ENCODE measurements at places on chromosomes 7 and 10.
A peak's percentile ranks its signal among the peaks of the same experiment; 100 is the strongest.

DNA sequence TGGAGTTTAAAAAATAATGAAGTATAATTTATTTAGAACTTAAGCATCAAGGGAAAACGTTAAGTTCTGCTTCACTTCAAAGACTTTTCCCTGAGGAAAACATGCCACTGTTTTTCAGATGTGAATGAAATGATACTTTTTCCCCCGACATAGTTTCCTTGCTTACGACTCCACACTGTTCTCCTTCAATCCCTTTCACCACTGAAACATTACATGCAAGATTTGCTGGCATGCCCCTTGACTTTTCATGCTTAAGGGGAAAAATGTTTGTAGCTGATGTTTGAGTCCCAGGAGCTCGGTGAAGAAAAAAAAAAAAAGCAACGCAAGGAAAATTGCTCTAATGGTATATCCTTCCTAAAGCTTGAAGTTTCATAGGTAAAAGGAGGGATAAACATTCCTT, 10.0 kb downstream of the GLI3 start:
- DNase-seq = no peak

DNA sequence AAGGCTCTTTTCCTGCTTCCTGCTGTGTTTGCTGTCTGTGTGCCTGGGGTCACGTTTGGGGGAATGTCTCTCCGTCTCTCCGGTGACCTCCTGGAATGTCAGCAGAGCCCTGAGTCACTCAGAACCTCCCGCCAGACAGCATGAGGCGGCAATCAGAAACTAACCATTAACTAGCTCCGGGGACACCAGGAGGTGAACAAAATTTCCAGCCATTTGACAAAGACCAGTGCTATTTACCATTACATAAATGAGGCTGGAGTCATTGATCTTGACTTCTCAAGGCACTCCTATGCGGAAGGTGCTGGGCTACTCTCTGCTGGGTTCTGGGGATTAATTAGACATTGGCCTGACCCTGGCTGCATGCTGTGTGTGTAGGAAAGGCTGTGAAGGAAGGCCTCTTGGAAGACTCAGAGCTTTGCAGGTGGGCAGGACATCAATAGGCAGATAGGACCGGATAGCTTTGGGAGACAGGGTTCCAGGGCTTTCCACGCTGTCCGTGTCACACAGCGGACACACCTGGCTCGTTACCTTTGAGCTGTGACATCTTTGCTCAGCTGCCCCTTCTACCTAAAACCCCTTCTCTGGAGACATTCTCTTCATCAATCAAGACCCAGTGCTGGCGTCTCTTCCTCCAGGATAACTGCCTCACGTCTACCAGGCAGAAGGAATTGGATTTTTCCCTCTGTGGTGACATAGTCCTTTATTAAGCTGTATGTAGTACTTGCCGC, 77.0 kb downstream of the PFKFB3 start:
- DNase-seq = no peak

GRCh38 chr7:27201580-27202017, 1.7 kb upstream of the HOXA13 start:
- DNase-seq = no peak

- no peak for DNase-seq
Observed at GRCh38 chr10:49228677-49229076, 40.5 kb upstream of the TMEM273 start.

GRCh38 chr10:101012525-101013364, 13.1 kb downstream of the LZTS2 start:
- peak; percentile 53 for DNase-seq

DNA sequence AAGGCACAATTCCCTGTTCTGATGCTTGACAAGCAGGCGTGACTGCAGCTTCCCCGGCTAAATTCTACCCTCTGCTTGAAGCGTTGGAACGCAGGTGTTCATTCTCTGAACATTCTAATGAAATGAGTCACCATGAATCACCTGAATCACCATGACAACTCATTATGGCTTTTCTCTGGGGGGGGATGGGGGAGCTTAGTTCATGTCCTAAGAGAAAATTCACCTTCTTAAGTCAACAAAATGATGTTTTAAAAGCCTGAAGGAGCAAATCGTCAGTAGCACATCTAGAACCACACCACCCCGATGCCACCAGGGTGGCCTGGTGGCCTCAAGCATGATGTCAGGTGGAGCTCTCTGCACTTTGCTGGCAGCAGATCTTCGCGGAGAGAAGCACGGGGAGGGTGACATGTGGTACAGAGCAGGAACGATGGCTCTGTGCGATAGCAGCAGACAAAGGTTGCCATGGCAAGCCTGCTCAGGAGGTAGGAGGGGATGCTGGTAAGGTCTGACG, 33.7 kb downstream of the DDC start:
- DNase-seq = no peak

DNA sequence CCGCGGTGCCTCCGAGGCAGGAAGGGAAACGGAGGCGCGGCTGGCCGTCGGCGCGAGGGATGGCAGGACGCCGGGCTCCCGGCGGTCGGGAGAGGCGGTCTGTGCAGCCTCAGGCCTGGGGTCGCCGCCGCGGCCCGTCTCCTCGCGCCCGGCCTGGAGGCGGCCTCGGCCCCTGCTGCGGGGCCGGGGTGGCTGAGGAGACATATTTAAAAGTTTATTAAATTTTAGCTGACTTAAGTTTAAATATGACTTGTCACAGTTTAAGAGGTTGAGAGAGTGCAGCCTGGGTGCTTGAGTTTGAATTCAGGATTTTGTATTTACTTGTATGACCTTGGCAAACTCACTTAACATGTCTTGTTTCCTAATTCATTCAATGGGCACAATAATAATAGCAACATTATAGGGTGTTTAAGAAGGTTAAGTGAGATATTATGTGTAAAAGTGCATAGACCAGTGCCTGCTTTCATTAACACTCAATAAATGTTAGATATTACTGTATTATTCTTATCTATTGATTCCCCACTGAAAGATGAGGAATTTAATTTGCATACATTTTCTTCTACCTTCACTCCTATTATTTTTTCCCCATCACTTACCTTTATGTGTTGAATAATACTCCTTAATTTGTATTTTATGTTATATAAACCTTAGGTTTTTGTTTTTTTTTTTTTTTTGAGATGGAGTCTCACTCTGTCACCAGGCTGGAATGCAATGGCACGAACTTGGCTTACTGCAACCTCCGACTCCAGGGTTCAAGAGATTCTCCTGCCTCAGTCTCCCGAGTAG, 718 bp downstream of the DYNC2I1 start:
- no peak for DNase-seq

DNA sequence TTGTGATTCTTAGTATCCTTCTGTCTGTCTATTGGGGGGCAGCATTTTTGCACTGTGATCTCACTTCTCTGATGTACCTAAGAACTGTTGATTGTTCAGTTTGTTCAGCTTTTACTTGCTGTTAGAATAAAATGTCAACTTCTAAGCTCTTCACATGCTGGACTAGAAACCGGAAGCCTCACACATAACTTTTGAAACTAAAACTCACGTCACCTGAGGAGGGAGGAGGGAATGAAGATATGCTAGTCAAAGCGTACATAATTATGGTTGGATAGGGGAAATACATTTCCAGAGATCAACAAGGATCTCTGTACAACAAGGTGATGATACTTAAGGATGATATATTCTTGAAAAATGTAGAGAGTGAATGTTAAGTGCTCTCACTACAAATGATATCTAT, 609.7 kb downstream of the INHBA start:
- DNase-seq = no peak

DNA sequence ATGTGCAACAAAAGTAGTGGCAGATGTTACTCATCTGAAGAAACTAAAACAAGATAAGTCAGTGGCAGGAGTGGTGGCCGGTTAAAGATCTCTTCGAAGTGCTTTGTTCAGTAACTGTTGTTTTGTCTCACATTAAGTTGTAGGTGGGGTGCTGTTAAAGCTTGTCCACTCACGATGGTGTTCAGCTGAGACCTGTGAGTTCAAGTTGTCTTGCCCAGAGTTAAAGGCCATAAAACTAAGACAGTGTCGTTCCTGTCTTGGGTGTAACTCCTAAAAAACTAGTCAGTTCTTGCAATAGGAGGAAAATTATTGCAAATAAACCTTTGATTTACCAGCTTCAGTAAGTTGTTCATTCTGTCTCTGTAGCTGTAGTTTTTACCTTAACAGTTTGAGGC, 857 bp upstream of the FOXP2 start:
- no peak for DNase-seq

Measured in NK-92 treated with Interleukin-12 subunit alpha and Interleukin-12 subunit beta, amount 100 ng/mL, for 24 hours (cell line).